ENCODE measurements at places on chromosomes 16 and 17.

DNA sequence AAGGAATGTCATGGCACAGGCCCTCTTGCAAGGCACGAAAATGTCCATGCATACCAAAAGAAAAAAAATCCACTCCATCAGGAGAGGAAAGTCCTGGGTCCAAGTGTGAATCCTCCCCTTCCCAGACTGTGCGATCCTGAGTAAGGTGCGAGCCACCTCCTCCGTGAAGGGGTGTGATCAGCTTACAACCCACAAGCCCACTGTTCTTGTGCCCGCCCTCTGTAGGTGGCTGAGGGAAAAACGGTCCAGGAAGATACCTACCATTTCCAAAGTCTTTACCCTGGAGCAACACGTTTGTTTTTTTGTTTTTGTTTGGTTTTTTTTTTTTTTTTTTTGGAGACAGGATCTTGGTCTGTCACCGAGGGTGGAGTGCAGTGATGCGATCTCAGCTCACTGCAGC, 116.5 kb downstream of the ZNF423 start:
- peak; percentile 5 for DNase-seq

DNA sequence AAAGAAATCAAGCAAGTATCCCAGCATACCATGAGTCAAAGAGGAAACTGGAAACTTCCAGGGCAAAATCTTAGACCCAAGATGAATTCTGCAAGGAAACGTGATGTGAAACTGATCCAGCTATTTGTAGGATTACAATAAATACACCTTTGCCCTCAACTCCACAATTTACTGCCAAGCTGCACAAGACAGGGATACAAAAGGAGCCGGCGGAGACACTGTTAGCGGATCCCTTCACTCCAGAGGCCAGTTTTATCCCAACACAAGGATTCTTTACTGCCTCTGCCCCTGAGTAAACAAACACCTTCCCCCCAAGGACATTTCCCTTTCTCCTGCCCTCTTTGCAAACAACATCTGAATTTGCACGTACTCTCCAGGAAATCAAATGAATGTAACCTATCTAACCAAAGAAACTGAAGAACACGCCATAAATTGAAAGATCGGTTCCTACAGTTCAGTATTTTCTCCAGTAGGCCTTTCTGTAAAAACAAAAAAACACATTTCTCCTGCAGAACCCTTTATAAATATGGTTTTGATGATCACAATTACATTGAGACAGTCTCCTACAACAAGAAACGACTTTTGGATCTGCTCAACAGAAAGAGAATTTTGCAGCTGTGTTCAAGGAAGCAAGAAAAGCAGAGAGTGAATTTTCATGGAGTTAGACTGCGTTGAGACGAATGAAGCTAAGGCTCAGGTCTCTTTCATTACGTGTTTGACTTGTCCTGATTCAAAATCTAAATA, 1.4 kb upstream of the CBX2 start:
- no peak for DNase-seq

DNA sequence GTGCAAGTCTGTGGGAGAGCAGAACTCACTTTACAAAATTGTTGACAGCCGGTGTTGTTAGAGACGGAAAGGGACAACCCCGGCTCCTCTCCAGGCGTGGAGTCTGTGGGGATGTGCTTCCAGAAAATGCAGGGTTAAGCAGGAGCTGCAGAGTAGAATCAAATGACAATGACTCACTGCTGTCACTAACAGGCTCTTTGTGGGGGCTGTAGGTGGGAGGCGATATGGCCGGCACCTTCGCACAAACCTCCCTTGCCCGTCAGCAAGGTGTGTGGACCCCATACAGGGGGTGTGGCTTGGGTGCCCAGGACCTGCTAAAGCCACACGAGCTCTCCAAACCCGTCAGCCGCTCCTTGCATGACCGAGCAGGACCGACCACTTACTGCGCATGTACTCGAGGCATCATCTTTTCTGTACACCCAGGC, 5.8 kb downstream of the PDK2 start:
- no peak for DNase-seq

DNA sequence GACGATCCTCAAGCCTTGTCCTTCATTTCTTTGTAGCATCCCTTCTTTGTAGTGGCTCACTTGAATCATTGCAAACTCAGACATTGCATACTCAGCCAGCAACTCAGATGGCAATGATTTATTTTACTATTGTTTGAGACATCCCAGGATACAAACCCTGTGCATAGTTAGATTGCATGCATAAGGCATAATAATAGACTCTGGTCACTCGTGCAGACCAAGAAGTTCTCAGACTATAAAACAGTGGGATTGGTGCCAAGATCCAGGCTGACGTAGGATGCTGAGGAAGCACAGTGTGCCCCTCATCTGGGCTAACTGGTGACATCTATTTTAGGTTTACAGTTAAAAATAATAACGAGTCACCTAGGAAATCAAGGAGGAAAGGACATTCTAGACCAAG, 142.3 kb downstream of the PMP22 start:
- DNase-seq = no peak

DNA sequence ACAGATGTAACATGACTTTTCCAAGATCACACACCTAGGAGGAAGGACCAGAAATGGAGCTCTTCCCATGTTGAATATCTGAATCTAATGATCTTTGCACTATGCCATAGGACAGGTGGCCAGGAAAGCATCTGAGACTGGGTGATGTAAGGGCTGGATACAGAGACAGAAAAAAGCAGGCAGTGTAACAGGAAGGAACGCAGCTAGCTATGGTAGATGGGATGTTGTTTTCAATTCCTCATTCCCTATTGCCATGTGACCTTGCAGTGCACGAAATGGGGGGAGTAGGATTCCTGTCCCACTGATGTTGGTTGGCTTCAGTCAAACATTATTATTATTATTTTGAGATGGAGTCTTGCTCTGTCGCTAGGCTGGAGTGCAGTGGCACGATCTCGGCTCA, 3.7 kb upstream of the NPIPB15 start:
- no peak for DNase-seq

GRCh38 chr16:10879681-10880589, 2.9 kb downstream of the CIITA start:
- no peak for DNase-seq

DNA sequence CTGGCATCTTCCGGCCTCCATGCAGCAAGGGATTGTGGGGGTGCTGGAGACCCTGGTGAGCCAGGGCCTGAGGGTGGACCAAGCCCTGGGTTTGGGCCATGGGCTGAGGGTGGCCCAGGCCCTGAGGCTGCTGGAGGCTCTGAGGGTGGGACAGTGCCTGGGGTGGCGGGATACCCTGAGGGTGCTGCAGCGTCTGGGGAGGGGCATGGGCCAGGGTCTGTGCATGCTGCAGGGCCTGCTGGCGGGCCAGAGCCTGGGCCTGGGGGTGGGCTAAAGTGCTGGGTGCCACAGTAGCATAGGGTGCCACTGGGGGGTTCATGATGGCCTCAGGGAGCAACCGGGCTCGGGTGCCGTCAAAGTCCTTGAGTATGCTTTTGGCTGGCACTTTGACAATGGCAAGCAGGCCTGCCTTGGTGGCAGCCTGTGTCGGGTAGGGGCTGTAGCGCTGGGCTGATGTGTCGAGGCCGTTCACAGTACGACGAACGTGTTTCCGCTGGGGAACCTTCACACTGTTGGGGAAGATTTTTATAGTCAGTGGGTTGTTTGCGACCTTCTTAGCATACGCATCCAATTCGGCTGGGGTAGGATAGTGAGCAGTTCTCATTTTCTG, 15.6 kb downstream of the TRAF4 start:
- no peak for DNase-seq

DNA sequence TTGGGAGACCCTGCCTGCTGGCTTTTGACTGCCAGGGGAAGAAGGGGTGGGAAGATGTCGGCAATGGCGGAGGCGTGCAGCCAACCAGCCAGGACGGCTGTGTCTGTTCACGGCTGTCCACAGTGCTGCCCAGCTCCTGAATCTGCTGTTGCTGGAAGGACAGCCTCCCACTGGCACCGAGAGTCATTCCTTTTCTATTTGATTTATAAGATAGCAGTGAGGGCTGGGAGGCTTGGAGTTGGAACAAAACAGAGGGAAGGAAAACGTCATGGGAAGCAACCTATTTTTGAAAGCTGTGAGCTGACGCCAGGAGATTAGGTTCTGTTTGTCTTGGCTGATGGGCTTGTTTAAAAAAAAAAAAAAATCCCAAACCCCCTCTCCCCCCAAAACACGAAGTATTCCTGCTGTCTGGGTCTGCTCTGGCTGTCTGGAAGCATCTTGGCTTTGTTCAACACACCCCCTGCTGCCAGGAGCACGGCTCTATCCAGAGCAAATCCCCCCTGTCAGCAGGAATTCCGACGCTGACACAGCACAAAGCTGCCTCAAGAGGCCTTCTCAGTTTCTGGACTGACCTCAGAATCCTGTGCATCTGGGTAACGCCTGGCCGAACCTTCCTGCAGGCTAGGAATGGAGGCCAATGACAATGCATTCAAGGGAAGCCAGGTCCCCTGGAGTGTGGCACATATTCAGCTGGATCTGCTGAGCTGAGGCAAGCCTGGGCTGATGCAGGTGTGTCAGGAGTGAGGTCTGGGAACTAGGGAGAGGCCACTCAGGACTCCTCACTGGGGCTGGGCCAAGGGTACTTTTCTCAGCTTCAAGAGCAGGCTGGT, 41.0 kb upstream of the SREBF1 start:
- DNase-seq = no peak

DNA sequence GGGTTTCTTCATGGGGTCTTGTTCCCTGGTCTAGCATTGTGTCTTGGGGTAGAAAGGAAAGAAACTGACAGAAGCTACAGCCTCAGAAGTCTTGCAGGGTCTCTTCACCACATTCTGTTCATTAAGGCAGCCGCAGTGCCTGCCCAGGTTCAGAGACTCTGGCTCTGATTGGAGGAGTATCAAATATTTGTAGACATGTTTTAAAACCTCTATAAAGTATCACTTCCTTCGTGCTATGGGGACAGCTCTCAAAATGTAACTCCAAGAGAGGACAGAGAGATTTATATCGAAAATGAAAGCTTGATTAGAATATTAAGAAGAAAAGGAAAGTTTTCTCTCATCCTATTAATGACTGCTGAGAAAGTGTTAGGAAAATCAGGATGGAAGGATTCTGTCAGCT, 107.0 kb upstream of the CACNG3 start:
- no peak for DNase-seq

GRCh38 chr16:65283181-65283651, 161.4 kb upstream of the CDH11 start:
- no peak for DNase-seq

GRCh38 chr17:42917236-42917603, 16.6 kb downstream of the G6PC1 start:
- no peak for DNase-seq

DNA sequence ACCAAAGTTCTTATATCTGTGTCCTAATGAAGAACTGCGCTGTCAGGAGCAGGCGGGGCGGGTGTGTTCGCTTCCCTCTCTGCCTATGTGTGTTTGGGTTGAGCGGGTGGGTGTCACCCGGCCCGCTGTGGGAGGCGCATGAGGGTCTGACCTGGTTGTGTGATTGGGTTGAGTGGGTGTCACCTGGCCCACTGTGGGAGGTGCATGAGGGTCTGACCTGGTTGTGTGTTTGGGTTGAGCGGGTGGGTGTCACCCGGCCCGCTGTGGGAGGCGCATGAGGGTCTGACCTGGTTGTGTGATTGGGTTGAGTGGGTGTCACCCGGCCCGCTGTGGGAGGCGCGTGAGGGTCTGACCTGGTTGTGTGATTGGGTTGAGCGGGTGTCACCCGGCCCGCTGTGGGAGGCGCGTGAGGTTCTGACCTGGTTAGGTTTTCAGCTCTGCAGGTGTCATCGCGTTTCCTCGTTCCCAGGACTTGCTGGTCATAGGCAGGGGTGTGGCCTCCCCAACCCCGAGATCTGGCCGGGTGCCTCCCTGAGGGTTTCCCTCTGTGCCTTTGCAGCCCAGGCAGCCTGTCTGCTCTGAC, 69.6 kb upstream of the ZNF750 start:
- DNase-seq = no peak

- DNase-seq = no peak
Measured at GRCh38 chr17:81543339-81543675, 8.8 kb downstream of the FAAP100 start.

GRCh38 chr17:79872762-79873161, 33.5 kb upstream of the CBX4 start:
- no peak for DNase-seq

GRCh38 chr16:57064995-57065394, 27.4 kb upstream of the CPNE2 start:
- DNase-seq = no peak

GRCh38 chr16:9050102-9050830, 41.2 kb upstream of the HAPSTR1 start:
- DNase-seq = peak; percentile 23

- no peak for DNase-seq
Measured at GRCh38 chr16:68823401-68824135, 19.8 kb upstream of the TANGO6 start.

- no peak for DNase-seq
Measured at GRCh38 chr16:85955566-85955965, 56.6 kb downstream of the IRF8 start.

DNA sequence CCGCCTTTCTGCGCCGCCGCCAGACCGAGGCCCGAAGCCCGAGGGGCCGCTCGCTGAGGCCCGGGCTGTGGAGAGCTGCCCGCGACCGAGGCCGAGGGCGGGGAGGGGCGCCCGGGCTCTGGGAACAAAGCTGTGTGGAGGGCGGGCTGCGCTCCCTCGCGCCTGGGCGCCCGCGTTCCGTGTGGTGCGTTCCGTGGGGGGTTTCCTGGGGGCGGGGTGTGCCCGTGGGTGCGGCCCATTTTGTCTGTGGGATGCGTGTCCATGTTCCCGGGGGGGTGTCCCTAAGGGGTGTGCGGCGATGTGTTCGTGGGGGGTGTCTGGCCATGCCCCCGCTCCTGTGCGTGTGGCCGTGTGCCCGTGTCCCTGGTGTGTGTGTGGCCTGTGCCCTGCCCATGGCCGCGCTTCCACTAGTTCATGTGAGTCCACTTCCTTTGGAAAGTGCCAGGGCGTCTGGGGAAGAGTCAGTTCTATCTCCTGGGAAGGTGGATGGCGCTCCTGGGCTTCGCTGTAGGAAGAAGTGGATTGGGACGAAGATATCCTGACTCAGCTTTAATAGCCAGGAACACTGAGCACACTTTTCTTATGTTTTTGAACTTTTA, 520 bp downstream of the JPT2 start:
- peak; percentile 65 for DNase-seq

- DNase-seq = no peak
Measured at GRCh38 chr17:47704736-47705135, 10.8 kb downstream of the TBKBP1 start.

- no peak for DNase-seq
Measured at GRCh38 chr17:39755554-39756379, 18.0 kb downstream of the GRB7 start.

GRCh38 chr17:82330322-82331239, 3.0 kb downstream of the SECTM1 start:
- peak; percentile 77 for DNase-seq
